Right forelimb (tissue), 1 donor: ENCODE measurements at places on chromosomes 16 and 17.

DNA sequence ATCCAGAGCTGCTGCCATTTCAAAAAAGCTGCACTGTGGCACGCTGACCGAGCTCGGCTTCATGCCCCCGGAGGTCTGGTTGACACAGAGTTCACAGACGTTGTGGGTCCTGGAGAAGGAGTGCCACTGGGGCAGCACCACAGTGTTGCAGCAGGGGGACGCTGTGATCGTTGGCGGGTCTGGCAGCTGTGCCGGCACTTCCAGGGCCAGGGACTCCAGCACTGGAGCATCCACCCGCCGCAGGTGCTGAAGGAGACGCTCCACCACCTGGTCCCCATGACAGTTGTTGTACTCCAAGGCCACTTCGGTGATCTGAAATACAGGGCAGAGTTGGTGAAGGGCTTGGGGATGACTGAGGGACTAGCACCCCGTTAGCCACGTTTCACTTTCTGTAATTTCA lies 23.5 kb downstream of the SNN start:
- DNase-seq = no peak

- peak; percentile 57 for DNase-seq
Measured at GRCh38 chr17:82228278-82228841, 482 bp upstream of the SLC16A3 start.

GRCh38 chr16:58152246-58152868 lies 23.2 kb upstream of the CFAP20 start:
- no peak for DNase-seq

DNA sequence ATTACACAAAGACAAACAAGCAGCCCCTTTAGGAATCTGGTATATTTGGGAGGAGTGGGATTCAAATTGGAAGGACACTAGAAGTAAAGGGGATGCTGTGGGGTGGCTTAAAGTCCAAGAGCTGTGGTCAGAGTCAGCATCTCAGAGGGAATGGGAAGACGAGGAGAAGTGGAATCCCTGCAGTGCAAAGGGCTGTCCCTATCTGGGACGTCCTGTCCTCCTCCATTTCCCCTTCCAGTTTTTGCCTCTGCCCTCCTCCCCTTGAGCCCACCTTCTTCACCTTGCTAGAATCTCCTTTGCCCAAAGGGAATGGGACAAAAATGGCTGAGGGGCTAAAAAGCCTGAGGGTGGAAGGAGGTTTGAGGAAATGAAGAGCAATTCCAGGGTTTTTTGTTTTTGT lies 4.2 kb upstream of the PLXDC1 start:
- DNase-seq = no peak

GRCh38 chr16:51464996-51465395 lies 313.9 kb upstream of the SALL1 start:
- DNase-seq = no peak

GRCh38 chr17:45791041-45791582 lies 7.0 kb downstream of the CRHR1 start:
- no peak for DNase-seq
